ENCODE measurements at places on chromosomes 5 and 9.

- DNase-seq, result no peak
Observed at GRCh38 chr9:71704796-71705195, 63.5 kb downstream of the CEMIP2 start.

DNA sequence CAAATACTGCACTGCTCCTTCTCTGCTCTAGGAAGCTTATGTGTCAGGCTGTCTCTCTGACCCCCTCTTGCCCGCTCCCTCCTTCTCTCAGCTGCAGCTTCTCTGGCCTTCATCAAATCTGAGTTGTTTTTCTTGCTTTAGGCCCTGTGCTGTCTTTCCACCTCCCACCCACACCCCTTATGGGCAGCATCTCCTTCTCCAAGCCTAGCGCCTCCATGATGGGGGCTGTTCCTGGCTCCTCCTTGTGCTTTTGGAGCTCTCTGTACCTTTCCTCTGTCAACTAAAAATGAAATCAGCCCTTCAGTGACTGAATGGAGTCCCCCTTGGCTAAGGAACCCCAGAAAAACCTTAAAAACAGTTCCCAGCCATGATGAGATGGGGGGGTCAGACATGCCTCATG is 6.6 kb upstream of the CFAP157 start:
- no peak for DNase-seq

DNA sequence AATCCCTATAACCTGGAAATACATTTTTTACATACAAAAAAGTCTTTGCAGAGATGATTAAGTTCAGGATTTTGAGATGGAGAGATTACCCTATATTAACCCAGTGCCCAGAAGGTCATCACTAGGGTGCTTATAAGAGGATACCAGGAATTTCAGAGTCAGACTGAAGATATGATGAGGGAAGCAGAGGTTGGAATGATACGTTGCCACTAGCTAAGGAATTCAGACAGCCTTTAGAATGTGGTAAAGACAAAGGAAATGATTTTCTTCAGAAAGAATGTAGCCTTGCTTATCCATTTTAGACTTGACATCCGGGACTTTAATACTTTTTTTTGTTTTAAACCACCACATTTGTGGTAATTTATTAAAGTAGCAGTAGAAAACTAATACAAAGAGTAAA is 2176.8 kb upstream of the C9orf72 start:
- DNase-seq, result no peak

DNA sequence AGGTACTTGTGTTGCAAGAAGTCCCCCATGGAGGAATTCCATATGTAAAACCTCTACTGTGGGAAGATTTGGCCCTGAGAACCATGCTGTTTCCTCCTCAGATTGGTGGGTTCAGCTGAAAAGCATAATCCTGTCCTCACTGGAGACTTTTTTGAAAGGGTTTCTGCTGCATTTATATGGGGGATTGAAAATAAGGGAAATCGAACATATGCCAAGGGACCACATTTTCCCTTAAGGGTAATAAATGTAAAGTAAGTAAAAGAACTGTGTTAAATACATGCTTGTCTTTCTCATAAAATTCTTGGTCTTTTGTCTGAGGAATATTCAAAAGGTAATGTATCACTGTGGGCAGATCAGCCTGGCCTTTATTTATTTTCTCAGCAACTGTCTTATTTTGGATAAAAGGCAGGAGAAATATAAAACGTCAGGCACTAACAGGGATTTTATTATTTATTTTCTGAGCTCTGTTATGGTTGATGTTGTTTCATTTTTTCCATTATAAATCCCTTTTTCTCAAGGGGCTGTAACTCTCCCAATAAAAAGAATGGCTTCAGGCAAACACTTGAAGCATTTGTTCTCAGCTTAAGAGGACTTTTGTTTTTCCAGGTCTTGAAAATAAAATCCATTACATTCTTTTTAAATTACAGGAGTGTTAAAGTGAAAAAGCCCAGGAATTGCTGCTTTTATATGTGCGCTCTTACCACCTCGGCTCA is 131.4 kb downstream of the FGF10 start:
- no peak for DNase-seq

DNA sequence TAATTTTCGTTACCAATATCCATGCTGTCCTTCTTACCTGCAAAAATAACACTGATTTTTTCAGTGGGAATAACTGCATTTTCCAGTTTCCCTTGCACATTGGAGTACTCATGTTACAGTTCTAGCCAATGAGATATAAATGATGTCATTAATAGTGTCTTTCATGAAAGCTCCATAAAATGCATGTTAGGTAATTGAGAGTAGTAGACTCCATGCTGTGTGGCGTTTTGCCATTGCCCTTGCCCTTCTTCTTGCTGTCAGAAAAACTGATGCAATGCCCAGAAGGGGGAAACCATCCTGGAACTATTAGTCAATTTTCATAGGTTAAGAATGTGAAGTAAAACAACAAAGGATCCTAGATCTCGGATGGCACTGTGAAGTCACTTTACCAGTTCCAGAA is 1765.3 kb downstream of the EFNA5 start:
- DNase-seq, result no peak

GRCh38 chr5:23684103-23684502 is 176.7 kb downstream of the PRDM9 start:
- DNase-seq, result no peak

GRCh38 chr5:110056580-110057114 is 366.9 kb downstream of the MAN2A1 start:
- no peak for DNase-seq

- no peak for DNase-seq
Observed at GRCh38 chr5:14830210-14831005, 41.2 kb downstream of the ANKH start.

DNA sequence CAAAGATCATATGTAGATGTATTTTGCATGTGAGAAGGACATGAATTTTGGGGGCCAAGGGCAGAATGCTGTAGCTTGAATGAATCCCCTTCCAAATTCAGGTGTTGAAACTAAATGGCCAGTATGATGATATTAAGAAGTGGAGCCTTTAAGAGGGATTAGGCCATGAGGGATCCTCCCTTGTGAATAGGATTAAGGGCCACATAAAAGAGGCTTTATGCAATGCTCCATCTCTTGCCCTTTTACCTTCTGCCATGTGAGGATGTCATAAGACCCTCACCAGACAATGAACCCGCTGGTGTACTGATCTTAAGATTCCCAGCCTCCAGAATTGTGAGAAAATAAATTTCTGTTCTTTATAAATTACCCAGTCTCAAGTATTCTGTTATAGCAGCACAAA is 206.1 kb downstream of the YTHDC2 start:
- no peak for DNase-seq

DNA sequence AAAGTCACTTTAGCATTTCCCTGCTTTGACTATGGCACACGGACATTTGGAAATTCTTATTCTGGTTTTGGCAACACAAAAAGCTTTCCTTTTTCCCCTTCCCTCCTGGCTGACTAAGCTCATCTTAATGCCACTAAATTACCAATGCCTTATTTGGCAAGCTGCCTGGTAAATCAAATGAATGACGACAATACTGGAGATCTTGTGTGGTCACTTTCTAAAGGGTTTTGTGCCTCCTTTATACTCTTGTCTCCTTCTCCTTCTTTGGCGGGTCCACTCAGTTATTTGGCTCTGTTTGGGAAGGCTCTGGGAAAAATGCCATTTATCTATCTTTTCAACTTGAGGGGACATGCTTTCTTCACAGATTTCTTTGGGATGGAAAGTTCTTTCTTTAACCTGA is 34.9 kb downstream of the SH3GL2 start:
- DNase-seq, result peak; percentile 74

GRCh38 chr9:77912895-77913693 is 118.5 kb downstream of the GNAQ start:
- no peak for DNase-seq

DNA sequence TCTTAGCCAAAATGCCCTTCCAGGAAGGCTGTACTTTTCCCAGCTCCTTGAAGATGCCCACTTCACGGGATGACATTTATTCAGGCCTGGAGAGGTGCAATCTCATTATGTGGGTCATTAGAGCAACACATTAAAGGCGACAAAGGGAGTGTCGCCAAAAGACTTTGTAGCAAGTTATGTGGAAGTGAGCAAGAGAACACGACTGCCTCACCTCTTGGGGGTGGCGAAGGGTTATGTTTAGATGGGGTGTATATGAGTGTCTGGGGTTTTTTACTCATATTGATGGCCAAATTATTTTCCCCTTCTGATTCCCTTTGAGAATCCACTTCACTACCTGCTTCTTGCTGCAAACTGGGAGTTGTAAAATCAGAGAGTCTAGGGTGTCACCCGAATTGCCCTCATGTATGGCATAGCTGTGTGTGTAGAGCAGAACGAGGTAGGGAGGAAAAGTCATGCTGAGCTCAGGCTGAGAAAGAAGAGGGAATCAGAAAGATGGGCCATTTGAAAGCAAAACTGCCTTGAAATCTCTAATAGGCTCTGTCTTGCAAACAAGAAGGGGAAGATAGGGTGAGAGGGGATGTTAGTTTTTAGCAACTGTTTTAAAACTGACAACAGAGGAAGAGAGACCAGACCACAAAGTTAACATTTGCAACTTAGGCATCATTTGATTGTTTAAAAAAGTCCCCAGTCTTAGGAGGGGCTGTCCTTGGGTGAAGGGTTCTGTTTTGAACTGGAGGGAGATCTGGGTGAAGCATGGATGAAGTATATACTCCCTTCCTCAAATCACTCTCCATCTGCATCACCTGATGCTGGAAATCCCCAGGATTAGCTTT is 97.1 kb upstream of the IL12B start:
- DNase-seq, result peak; percentile 4

GRCh38 chr9:128249908-128250838 is 25.6 kb downstream of the GOLGA2 start:
- DNase-seq, result peak; percentile 19

DNA sequence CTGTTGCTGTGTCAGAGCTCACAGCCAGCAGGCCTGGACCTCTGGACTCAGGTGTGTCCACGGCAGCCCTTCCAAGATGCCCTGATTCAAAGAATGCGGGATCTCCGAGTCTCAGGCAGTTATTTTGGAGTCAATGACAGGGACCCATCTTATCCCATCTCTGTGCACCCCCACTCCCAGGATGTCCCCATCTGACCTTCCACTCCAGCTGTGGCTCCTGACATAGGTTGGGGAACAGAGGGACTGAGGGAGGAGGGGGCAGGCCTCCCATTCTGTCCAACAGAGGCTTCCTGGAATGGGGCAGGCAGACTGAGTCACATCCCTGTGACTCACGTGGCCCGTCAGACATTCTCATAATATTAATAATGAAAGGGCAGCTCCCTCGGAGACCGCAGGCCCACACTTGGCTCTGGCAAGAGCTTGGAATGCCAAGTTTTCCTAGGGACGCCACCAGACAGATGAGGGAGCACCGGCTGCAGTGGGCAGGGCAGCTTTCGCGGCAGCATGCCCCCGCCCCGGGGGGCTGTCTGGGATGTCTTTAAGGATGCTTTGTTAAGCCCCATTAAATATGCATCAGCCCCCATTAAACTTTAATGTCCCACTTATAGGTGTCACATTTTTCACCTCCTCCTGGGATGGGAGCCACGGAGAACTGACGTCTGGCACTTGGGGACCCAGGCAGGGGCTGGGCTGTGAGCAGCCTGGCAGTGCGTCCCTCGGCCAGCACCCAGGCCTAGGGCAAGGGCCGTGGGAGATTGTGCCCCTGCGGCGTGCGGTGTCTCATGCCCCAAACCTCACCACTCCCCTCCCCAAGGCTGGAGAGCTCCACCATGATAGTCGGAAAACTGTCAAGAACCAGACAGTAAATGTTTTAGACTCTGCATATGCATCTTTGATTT is 23.6 kb upstream of the FIBCD1 start:
- no peak for DNase-seq

DNA sequence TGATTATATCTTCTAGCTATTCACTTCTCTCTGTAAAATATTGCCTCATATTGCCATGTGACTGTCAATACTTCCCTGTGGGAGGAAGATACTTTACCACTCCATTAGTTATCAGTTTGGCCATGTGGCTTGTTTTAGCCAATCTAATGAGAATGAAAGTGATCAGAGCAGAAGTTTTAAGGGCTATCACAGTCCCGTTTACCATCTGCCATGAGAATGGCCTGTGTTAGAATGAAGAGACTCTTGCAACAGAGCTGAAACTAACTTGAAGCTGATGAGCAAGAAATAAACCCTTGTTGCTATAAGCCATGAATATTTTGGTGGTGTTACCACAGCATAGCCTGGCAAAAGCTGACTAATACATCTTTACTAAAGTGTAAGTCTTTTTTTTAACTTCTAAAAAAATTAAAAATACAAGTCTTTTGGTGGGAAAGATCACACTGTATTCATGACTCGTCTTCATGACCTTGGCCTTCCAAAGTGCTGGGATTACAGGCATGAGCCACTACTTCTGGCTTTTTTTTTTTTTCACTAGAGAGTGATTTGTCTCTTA is 68.0 kb upstream of the CTNNA1 start:
- no peak for DNase-seq

- no peak for DNase-seq
Observed at GRCh38 chr5:42300496-42300895, 122.7 kb upstream of the GHR start.

GRCh38 chr5:128466554-128466953 is 71.5 kb downstream of the FBN2 start:
- DNase-seq, result no peak

DNA sequence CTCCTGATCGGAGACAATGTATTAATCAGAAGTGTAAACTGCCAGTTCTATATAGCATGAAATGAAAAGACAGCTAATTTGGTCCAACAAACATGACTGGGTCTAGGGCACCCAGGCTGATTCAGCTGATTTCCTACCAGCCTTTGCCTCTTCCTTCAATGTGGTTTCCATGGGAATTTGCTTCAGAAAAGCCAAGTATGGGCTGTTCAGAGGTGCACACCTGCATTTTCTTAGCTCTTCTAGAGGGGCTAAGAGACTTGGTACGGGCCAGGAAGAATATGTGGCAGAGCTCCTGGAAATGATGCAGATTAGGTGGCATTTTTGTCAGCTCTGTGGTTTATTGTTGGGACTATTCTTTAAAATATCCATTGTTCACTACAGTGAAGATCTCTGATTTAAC is 22.4 kb downstream of the IL7R start:
- no peak for DNase-seq

GRCh38 chr5:1135696-1136525 is 24.0 kb upstream of the SLC12A7 start:
- no peak for DNase-seq

GRCh38 chr5:167614294-167615021 is 677.0 kb upstream of the WWC1 start:
- peak; percentile 7 for DNase-seq

DNA sequence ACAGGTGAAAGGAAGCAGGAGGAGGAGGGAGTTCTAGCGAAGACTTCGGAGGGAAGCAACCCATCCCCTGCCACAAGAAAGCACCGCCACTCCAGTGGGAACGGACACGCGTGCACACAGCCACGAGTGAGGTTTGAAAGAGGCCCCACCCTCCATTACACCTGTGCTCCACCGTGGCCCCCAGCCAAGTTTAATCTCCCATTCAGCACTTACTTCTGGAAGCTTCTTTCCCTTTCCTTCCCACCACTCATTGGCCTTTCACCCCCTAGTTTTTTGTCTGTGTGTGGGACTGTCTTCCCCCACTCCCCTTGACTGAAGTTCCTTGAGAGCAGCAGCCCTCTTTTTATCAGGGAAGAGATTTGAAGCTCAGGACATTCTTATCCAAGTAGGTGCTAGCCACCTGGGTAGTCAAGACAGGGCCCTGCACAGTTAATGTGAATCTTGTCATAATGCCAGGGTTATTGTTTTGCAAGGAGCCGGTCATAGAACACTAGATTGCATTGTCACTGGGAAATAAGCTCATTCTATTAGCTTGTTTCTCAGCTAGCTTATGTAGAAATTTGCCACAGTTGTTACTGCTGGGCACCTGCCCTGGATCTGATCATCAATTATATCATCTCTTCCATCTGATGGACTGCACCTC is 256.0 kb downstream of the DOCK8 start:
- no peak for DNase-seq

- DNase-seq, result no peak
Observed at GRCh38 chr5:74639807-74640449, 600 bp downstream of the ENC1 start.

GRCh38 chr9:136687721-136688223 is 515 bp upstream of the AGPAT2 start:
- no peak for DNase-seq

All from globus pallidus (tissue), 1 donor.